ENCODE measurements at places on chromosomes 13 and 19.
A peak's percentile ranks its signal among the peaks of the same experiment; 100 is the strongest.

GRCh38 chr19:55325172-55325571, at the start of gene TMEM150B:
Gene TMEM150B, minus strand, starts transcription at chr19:55325341. Its CDS starts 4,305 bp downstream, at chr19:55321036.
- no peak for DNase-seq

DNA sequence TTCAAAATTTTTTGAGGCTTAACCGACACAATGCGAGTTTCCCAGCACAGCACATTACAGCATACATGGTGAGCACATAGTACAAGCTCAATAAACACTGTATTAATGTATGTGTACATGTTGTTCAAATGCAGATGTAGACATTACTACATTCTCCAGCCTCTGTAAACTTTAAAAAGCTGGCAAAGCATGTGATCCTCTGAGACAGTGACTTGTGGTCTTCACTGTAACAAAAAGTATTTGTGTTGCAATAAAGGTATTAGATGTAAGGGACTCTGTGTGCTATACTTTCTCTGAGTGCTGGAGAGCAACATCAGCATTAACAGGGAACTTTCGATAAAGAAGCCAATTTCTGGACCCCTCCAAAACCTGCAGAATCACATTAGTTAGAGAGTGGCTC, 46.4 kb upstream of the ZNF254 start:
- no peak for DNase-seq

- no peak for DNase-seq
Measured at GRCh38 chr19:42872608-42873007, 6.9 kb downstream of the PSG1 start.

GRCh38 chr19:10230173-10230860, 814 bp downstream of the S1PR2 start:
- peak; percentile 80 for DNase-seq

DNA sequence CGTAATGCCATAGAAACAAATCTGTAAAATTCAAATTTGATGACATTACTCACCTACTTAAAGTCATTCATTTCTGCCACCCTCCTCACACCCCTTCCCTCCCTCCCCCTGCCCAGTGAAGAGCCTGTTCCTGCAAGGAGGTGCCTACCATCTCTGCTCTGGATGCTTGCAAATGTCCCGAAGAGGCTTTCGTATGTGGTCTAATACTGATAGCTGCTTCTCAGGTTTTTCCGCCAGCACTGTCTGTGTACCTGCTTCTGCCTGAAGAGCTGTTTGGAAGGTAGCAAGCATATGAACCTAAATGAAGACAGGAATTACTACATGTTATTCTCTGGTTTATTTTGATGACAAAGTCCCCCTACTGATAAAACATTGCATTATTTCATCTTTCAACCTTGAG, 57.1 kb downstream of the GPALPP1 start:
- no peak for DNase-seq

- DNase-seq = no peak
Measured at GRCh38 chr13:100361504-100361903, 227.1 kb downstream of the GGACT start.

GRCh38 chr13:73508841-73509240, 450.0 kb downstream of the KLF5 start:
- no peak for DNase-seq

DNA sequence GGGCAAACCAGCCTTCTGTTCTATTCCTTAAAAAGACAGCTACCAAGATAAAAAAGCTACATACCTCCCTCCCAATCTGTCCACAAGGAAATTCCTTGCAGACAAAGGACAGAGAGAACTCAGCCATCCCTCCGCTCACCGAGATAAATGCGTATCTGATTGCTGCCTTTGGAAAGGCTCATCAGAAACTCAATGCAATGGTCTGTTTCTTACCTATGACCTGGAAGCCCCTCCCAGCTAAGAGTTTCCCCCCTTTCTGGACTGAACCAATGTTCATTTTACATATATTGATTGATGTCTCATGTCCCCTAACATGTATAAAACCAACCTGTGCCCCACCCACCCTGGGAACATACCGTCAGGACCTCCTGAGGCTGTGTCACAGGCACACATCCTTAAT, 11.6 kb downstream of the BTBD2 start:
- DNase-seq = no peak

DNA sequence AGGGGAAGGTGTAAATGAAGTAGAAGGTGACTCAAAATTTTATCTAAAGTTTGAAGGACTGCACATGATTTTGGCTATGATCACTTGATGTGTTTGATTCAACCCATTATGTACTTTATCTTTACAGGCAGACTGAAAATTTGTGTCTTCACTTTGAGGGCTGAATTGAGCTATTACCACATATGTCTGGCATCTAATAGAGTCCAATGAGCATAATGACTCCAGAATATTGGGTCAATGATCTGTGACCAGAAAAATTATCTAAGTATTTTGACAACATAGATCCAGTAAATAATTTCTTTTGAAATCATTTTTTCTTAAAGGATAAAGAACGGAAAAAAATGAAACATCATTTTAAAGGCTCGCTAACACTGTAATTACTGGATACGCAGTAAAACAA, 2810.0 kb downstream of the PCDH9 start:
- DNase-seq = no peak

GRCh38 chr19:18756896-18757295, 34.2 kb downstream of the COMP start:
- no peak for DNase-seq

- no peak for DNase-seq
Measured at GRCh38 chr13:37905736-37906135, 36.2 kb upstream of the TRPC4 start.

DNA sequence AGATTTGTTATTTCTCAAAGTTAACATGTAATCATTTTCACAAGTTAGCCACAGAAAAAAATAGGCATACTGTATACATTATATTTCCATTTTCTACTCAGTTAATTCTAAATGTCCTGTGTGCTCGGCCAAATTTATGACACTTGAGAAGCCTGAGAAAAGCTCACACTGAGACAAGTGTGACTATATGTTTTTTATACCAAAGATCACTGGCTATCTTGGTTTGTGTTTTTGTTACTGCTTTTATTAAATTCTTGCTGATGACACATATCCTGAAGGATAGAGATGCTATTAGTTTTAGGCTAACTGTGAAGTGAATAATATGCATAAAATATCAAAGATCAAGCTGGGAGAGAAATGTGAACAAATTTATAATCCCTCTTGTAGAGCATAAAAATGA, 49.3 kb upstream of the IL17D start:
- no peak for DNase-seq

GRCh38 chr13:73321043-73321442, 262.2 kb downstream of the KLF5 start:
- no peak for DNase-seq

- DNase-seq = peak; percentile 81
Measured at GRCh38 chr19:11797491-11797890, 832 bp upstream of the ZNF491 start.

DNA sequence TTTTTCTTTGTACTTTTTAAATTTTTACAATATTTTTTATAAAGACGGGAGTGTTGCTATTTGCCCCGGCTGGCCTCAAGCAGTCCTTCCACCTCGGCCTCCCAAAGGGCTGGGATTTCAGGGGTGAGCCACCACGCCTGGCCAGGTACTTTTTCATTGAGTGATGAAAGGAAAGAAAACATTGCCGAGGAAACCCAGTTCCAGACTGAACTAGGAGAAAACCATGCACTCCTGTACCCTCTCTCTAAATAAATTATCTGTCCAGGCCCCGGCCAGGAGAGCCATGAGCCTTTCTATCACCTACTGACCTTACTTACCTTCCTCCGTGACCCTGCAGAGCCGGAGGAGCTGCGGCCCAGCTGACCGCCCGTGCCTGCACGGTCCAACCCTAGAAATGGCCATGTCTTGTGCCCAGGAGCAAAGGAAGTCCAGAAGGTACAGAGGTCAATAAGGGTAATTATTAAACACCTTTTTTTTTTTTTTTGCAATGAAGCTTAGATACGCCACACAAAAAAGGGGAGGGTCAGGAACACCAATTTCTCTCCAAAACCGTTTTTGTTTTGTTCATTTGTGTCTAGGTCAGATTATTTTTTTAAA, at the start of gene SLC7A9:
Gene SLC7A9 (minus strand): TSS at position 399 of the 597 bp plus-strand sequence. CDS start 1,233 bp downstream, outside the sequence.
- no peak for DNase-seq

DNA sequence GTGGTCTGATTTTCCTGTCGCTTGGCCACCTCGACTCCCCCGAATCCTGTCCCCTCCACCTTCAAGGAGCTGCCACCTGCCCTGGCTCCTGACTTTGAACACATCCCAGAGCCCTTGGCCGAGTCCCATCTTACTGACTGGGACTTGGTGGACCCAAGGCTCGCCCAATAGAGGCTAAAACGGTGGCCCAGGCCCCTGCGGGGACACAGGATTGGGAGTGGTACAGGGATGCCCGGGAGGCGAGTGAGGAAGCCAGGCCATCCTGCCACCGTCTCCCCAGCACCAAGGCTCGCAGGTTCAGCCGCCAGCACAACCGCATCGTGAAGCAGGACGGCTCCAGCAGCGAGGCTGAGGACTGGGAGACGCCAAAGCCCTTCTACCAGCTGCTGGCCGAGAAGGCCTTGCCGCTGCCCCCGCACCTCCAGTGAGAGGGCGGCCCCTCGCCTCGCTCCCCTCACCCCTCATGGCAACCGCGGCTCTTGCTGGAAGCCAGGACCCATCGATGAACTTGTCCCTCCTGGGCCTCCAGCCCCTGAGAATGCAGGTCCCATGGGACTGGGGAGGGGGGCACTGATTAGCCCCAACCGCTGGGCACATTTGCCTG, 5.3 kb downstream of the SIX5 start:
- no peak for DNase-seq

DNA sequence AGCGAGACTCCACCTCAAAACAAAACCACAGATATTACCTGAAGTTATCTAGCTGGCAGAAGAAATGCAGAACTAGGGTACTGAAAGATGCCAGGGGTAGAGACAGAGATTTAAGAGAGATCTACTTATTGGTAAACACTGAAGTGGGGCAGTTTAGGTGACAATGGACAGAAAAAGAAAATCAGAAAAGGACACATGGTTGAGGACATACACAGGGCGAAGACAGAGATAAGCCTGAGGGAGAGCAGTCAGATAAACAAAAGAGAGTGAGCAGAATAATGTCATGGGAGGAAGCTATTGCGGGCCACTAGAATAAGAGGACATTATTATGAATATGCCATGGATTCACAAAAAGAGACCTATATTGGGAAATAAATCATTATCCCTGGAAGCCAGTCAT, 3.3 kb downstream of the NEK5 start:
- DNase-seq = no peak

DNA sequence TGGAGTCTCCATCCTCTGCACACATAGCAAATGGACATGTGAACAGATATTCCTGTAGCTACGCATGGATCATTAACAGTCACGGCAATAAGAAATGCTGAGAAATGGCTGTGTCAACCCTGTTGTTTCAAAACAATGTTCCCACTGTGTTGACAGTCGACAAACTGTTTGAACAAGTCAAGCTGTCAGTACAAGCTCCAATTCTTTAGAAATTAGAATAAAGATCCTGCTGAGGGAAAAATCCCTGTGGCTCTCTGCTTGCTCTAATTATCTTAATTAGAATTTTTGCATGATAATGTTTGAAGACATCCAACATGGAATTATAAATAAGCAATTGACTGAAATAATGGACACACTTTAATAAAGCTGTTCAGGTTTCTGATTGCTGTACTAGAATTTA, 37.9 kb upstream of the CPB2 start:
- DNase-seq = no peak

- DNase-seq = no peak
Measured at GRCh38 chr19:46722421-46723022, 5.6 kb upstream of the PRKD2 start.

DNA sequence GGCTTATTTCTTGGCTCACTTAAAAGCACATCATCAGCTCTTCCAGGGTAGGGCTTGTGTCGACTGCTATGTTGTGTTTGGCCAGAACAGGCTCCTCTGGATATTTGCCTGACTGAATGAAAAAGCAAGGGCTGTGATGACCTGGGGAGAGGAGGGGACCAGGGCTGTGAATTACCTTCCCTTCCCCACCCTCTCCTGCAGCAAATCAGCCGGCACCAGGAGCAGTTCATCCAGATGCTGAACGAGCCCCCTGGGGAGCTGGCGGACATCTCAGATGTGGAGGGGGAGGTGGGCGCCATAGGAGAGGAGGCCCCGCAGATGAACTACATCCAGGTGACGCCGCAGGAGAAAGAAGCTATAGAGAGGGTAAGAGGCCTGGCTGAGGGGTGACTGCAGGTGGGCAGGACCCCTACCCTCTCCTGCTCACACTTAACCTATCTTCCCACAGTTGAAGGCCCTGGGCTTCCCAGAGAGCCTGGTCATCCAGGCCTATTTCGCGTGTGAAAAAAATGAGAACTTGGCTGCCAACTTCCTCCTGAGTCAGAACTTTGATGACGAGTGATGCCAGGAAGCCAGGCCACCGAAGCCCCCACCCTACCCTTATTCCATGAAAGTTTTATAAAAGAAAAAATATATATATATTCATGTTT, 4.4 kb downstream of the GADD45GIP1 start:
- DNase-seq = no peak

DNA sequence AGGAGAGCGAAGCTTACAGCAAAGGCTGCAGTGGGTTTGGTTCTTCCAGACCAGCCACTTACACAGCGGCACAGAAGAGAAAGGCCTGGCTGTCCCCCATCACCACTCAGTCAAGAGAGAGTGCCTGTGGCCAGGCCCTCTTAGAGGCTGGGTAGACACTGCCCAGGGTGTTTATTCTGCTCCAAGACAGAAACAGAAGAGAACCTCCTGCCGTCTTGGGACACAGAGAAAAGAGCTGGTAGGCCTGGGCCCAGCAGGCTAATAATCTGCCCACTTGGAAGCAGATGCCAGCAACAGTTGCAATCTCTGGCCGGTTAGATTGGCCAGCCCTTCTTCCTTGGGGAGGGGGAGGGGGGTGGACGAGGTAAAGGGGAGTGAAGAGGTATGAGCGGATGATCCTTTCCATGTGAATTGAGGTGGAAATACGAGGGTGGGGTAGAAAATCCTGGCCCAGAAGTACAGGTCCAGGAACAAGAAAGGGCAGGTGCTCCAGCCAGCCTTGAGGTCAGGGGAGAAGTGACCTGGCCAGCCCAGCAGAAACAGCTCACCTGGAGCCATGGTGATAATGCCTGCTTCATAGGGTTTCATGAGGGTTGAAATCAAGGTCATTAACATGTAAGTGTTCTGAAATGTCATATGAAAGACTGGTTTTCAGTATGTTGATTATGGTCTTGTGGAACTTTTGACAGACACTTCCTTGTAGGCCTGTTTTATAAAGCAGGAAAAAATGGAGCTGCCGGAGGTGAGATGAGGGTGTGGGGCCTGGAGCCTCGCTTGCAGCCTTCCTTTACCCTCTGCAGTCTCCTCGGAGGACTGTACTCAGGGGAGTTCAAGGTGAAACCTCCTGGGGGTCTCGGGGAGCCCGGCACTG, 116.9 kb downstream of the SIPA1L3 start:
- no peak for DNase-seq

- no peak for DNase-seq
Measured at GRCh38 chr19:19482809-19483596, 32.3 kb downstream of the TSSK6 start.

- no peak for DNase-seq
Measured at GRCh38 chr19:30387311-30388115, 15.3 kb downstream of the ZNF536 start.

- peak; percentile 64 for DNase-seq
Measured at GRCh38 chr19:13207846-13208671, 57.8 kb downstream of the IER2 start.

GRCh38 chr13:29621051-29621800, 25.7 kb upstream of the SLC7A1 start:
- no peak for DNase-seq
